ENCODE measurements at places on chromosomes 11 and 22.

DNA sequence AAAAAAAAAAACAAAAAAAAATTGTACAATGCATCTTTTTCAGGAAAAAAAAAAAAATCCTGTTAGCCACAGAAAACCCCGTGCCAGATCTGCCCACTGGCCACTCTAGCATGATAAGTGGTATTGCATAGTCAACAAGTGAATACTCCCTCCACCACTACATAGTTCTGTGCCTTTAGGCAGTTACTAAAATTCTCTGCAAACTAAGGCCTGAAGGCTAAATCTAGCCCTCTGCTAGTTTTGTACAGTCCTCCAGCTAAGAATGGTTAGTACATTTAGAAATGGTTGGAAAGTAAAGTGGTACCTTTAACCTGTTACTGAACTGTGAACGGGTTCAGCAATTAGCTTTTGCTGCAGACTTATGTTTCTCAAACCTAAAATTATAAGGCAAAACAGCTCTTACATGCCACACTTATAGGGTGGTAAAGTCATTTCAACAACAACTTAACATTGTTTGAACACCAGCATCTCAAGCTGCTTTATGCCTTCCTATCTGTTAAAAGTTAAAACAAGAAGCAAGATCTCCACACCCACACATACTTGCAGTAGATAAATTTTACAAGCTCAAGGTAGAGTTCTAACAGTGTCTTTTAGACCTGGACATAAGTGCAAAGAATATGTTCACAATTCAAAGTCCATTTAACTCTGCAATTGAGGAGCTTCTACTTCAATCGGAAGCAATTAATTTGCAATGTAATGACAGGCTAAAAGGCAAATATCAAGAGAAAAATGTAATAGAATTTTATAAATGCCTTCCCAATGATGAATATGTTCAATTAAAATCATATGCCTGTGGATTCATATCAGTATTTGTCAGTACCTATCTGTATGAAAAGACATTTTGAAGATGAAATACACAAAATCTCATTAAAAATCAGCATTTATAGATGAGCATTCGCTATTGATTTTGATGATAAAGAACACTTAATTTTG is 7.3 kb downstream of the C11orf71 start:
- DNase-seq = no peak

- no peak for DNase-seq
These were observed 26.5 kb upstream of the KCNJ11 start for GRCh38 chr11:17414992-17415391.

GRCh38 chr22:32803020-32803737 is 1.7 kb downstream of the TIMP3 start:
- DNase-seq = no peak

- DNase-seq = no peak
These were observed 29.7 kb upstream of the EMSY start for GRCh38 chr11:76415073-76415472.

DNA sequence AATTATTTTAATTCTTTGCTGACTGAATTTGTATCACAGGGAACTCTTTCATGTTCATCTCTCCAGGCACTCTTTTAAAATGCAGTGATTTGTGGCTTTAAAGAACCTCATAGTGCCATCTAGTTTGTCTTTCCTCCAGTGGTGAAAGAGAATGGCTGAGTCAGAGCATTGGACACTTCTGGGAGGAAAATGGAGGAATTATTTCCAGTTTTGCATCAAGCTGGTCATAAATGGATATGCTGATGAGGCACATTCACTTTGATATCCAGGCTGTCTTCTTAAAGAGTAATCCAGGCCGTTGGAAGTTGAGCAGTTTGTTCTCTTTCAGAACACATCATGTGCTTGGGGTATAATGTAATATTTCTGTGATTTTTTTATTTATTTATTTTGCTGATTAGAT is 273.7 kb downstream of the DDX10 start:
- DNase-seq = no peak

DNA sequence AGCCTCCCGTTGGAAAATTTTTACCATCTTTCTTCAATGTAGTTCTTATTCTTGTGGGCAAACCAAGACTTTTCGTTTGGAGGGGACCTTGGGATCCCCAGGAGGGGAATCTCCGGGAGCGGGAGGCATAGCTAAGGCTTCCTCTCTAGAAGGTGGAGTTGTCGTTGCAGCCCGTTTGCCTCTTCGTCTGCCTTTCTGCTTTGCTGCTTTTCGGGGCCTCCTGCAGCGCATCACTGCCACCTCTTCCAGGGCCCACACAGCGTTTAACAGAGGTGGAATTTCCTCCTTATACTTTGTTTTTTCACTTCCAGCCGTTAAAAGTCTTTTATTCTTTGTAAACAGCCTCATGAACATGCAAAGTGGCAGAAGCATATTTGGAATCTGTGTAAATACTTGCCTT is 3.5 kb upstream of the IFITM3 start:
- peak; percentile 58 for DNase-seq

DNA sequence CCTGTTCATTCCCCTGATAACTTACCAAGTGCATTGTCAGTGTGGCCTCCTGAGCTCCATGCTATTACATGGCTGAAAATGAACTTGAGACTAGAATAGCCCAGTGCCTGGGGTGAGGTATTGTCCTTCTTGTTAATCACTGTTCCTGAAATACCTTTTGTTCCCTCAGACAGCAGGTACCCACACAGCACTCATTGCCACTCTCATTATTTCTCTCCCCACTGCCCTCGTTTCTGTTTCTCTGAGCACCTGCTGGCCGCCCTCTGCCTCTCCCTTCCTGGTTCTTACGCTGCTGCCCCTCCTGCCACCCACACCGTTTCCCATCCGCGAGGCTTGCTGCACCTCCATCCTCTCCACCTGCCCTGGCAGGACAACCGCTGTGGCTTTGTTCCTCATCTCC is 36.9 kb upstream of the RAB1B start:
- no peak for DNase-seq

DNA sequence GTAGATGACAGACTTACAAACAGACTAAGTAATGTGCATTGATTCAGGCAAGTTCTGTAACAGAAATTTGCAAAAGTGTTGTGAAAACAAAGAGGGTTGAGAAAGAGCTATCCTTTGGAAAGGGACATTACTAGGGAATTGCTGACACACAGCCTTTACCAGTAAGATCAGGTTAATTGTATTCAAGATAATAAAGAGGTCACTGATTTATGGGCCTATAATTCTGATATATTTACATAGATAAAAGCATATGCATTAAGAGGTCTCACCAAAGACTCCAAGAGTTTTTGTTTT is 138.7 kb downstream of the MAML2 start:
- no peak for DNase-seq

DNA sequence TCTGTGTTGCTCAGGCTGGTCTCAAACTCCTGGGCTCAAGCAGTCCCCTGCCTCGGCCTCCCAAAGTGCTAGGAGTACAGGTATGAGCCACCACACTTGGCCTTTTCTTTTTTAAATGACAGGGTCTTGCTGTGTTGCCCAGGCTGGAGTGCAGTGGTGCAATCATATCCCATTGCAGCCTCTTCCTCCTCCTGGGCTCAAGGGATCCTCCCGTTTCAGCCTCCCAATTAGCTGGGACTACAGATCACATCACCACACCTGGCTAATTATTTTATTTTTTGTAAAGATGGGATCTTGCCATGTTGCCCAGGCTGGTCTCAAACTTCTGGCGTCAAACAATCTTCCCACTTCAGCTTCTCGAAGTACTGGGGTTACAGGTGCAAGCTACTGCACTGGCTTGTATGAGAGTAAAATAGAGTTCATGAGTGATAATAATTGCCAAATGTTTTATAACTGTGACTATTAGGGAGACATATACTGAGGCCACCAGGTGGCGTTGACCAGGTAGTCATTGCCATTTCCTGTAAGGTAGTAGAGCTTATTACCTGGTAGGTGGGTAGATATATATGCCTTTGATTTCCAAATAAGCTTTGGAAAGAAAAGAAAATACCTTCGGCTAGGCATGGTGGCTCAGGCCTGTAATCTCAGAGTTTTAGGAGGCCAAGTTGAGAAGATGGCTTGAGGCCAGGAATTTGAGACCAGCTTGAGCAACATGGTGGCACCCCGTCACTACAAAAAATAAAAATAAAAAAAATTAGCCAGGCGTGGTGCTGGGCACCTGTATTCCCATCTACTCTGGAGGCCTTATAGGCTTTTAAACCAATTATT is 5.4 kb downstream of the FDX1 start:
- peak; percentile 65 for DNase-seq

- DNase-seq = no peak
These were observed 10.6 kb downstream of the PLET1 start for GRCh38 chr11:112249871-112250610.

DNA sequence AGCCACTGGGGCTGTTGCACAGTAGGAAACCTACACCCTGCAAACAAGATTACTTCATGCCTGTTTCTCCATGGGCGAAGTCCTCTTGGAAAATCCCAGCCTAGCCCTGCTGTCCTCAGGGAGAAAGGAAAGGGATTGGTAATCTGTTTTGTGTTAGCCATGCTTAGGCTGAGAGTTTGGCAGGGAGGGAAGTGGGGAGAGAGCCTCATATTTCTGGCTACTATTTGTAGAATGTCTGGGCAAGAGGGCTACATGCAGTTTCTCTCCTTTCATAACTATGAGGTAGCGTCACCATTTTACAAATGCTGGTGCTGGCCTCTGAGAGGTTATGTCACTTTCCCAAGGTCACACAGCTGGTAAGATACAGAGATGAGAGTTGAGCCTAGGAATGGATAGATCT is 737 bp upstream of the MFRP start:
- no peak for DNase-seq

DNA sequence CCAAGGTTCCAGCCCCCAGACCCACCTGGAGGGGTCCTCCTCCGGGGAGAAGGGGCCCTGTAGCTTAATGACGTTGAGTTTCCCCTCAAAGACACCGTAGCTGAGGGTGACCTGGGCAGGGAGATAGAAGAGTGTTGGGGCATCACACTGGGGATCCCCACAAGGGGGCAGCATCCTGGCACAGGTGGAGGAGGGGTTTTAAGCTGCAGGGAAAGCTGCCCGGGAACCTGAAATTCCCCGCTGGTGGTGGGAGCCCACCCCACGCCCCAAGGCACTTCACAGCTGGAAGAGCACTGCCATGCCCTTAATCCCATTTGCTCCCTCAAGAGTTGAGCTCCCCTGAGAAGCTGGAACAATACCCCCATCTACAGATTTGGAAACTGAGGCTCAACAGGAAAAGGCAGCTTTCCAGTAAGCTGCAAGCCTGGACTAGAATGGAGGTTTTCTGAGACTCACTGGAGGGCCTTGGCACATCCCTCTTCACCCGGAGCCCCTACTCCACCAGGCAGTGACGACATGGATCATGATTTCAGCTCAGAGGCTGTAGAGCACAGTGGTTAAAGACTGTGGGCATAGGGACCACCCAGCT is 13.7 kb downstream of the MFNG start:
- DNase-seq = peak; percentile 79

DNA sequence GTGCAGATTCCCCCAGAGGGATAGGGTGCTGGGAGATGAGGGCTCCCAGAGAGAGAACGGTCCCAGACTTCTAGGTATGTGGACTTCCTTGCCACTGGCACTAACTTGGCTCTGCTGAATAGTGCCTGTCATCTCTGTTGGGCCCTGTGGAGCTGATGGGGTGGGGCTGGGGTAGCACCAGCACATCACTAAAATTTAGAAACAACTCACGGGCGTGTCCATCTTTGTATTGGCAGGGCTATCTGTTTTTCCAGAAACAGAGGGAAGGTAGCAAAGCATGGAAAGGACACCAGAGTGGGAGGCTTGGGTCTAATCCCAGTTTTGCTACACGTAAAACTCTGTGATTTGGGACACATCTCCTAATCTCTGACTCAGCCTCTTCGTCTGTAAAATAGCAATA is 25.8 kb downstream of the SWAP70 start:
- DNase-seq = peak; percentile 52
